ENCODE measurements at places on chromosomes 5 and 9.

GRCh38 chr5:164188733-164189148 lies 683.3 kb downstream of the MAT2B start:
- no peak for DNase-seq
- H3K36me3 ChIP-seq = no peaks in the 10 kb centered on the region
- no peaks in the 10 kb centered on the region for H3K27me3 ChIP-seq
- no peaks in the 10 kb centered on the region for H3K4me1 ChIP-seq
- H3K27ac ChIP-seq = no peak overlapping the region

DNA sequence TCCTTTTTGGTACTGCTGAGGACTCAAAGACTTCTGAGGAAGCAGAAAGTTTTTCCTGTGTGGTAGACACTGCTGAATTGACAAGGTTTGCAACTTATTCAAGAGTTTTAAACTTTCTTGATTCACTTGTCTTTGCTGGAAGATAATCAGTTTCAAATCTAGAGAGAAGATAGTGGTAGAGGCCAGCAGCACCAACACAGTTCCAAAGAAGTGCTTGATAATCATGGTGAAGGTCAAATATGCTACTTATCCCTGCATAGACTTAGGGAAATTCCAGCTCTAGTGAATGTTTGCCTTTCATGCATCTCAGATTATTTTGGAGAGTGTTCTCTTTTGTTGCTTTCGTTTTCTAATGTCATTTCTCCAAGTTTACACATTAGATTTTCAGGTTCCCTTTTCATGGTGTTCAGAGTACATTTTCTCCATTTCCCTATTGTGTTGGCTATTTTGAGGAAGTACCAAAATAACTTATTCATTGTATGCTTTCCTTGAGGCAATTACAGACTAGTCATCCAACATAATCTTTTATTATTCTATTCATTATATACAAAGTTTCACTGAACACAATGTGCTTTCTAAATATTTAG lies 550 bp downstream of the IFNE start:
- DNase-seq = no peak
- peaks cover 17% of the 10 kb centered on the region for H3K4me1 ChIP-seq
- H3K27me3 ChIP-seq = no peaks in the 10 kb centered on the region
- no peak overlapping the region for H3K27ac ChIP-seq

DNA sequence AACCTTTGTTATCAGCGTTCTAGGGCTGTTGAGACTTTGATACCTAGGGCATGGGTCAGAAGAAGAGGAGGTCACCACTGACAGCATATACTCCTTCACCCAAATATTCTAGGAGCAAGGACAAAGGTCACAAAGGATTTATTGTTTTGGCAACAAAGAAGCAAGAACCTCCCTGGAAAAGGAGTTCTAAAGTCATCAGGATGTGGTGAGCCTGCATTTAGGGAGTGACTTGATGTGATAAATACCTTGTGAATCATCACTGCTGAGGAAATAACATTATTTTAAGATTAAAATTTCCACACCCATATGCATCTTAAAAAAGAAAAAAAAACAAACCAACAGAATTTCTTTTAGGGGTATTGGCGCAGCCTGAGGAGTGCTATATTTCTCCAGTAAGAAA lies 13.9 kb downstream of the IFNA1 start:
- H3K27me3 ChIP-seq = no peaks in the 10 kb centered on the region
- H3K4me3 ChIP-seq = no peak overlapping the region
- DNase-seq = no peak
- no peaks in the 10 kb centered on the region for H3K36me3 ChIP-seq

DNA sequence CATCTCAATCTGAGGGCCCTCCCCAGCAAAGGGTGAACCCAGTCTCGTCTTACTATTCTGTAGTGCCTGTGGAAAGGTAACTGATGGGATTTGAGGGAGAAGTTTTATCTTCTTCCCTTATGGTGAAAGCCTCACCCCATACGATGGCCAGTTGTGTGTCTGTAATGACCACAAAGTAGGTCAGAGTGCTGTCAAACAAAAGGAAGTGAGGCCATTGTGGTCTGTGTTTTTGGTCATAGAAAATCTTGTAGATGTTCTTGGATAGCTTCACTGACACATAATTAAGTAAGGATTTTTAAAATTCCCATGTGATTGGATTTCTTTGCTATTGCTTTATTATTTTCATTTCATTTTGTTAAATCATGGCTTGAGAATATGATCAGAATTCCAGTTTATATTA lies 505.1 kb upstream of the KLF4 start:
- DNase-seq = no peak
- no peak overlapping the region for H3K4me3 ChIP-seq
- H3K27me3 ChIP-seq = no peaks in the 10 kb centered on the region
- H3K27ac ChIP-seq = no peak overlapping the region
